ENCODE measurements at places on chromosomes 12 and 14. TPM values are rescaled to one million over a fixed set of nuclear protein-coding genes. Genes with fewer than 3 reads are reported as not detected.

- peak; percentile 67 for DNase-seq
- no peaks in the 10 kb centered on the region for H3K27me3 ChIP-seq
- peaks cover 84% of the 10 kb centered on the region for H3K36me3 ChIP-seq
- peak overlapping the region; percentile 92 for H3K4me3 ChIP-seq
Observed at GRCh38 chr12:6532927-6533652, 1.2 kb upstream of the GAPDH start.

GRCh38 chr12:50690925-50691324 lies 73.0 kb upstream of the ATF1 start:
- peaks cover 17% of the 10 kb centered on the region for H3K36me3 ChIP-seq
- H3K4me1 ChIP-seq = no peaks in the 10 kb centered on the region
- DNase-seq = no peak
- H3K27ac ChIP-seq = no peak overlapping the region

GRCh38 chr12:6606331-6607131 lies 648 bp downstream of the CHD4 start:
- H3K36me3 ChIP-seq = peaks cover 36% of the 10 kb centered on the region
- H3K27me3 ChIP-seq = no peaks in the 10 kb centered on the region
- peaks cover 52% of the 10 kb centered on the region for H3K4me1 ChIP-seq
- no peak overlapping the region for H3K4me3 ChIP-seq

Gene GLT1D1
- 0.12 TPM for total RNA-seq

DNA sequence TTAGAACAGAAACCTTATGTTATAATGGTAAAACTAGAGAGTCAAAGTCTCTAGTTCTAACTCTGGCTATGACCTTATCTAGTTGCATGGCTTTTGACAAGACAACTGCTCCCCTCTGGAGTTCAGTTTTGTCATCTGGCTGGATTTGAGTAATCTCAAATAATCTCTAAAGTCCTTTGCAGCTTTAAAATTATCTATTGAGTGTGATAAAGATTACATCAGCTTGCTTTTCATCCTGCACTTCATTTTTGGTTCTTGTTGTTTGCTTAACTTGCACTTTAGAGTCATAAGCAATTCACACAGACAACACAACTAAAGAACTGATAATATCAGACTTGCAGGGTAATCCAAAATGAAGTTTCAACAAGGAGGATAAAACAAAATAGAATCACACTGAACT lies 2.3 kb downstream of the AKAP5 start:
- H3K36me3 ChIP-seq = peaks cover 12% of the 10 kb centered on the region
- H3K27ac ChIP-seq = no peak overlapping the region
- no peak for DNase-seq
- H3K4me3 ChIP-seq = peak overlapping the region; percentile 20
- peaks cover 45% of the 10 kb centered on the region for H3K4me1 ChIP-seq
- H3K27me3 ChIP-seq = no peaks in the 10 kb centered on the region

Gene SERPINA9
- not detected for total RNA-seq

Gene SERPINA12
- total RNA-seq = not detected

- no peak for DNase-seq
- H3K4me1 ChIP-seq = no peaks in the 10 kb centered on the region
- H3K27me3 ChIP-seq = peaks cover 38% of the 10 kb centered on the region
- H3K36me3 ChIP-seq = no peaks in the 10 kb centered on the region
Observed at GRCh38 chr14:94196057-94196456, 21.9 kb downstream of the PPP4R4 start.

DNA sequence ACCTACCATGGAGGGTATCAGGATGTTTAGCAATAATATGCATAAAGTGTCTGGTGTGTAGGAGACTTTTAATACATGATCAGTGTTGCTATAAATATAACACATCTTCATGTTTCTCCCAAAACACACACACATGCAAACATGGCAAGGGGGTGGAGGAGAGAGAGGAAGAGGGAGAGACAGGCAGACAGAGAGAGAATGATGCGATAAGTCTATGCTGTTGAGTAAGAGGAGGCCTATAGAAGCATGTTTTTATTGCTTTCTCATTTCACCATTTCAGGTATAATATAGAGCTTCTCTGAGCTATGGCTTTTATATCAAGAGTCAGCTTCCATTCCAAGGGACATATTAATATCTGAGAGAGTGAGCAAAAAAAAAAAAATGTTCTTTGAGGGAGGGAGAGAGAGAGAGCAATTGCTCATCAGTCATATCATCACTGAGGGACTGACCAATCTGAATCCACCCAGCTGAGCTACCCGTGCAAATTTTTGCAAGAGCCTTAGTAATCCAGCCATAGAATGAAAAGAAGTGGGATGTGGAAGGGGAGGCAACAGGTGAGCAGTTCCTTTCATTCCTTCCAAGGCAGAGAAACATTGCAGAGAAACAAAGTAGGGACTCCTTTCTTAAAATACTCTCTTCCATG lies 54.8 kb upstream of the RASSF8 start:
- H3K27ac ChIP-seq = no peak overlapping the region
- no peaks in the 10 kb centered on the region for H3K27me3 ChIP-seq
- no peaks in the 10 kb centered on the region for H3K36me3 ChIP-seq

- peaks cover 1% of the 10 kb centered on the region for H3K36me3 ChIP-seq
- no peak for DNase-seq
- H3K4me3 ChIP-seq = no peak overlapping the region
- no peak overlapping the region for H3K27ac ChIP-seq
- no peaks in the 10 kb centered on the region for H3K27me3 ChIP-seq
Observed at GRCh38 chr12:109861689-109862314, 18.5 kb downstream of the GLTP start.

DNA sequence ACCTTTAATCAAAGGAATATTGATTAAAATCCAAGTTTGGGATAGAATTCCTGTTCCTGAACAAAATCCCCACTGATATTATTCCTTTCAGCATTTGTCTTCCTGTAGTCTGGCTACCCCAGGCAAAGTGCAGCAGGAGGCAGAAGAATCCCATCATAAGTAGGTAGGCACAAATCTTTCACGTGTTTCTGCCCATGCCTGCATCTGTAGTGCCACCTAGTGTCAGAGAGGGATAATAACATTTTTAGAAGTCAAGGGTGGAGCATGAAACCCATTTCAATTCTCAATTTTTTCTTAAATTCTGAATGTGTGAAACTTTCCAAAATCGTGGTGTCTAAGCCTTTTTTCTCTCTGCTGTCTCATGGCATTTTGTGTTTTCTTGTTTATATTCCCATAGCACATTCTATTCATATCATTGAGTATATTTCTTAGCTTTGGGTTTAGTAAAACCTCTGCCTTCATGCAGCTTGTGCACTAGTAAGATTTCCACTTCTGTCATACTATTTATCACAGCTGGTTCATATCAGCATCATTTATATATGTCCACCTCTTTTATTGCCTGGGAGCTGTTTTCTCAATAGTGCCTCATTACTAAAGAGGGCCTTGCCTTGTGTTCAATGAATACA lies 47.8 kb upstream of the RERG start:
- H3K36me3 ChIP-seq = no peaks in the 10 kb centered on the region
- H3K4me1 ChIP-seq = no peaks in the 10 kb centered on the region
- peak; percentile 49 for DNase-seq
- no peak overlapping the region for H3K27ac ChIP-seq
- no peak overlapping the region for H3K4me3 ChIP-seq
- peaks cover 3% of the 10 kb centered on the region for H3K27me3 ChIP-seq

All from activated CD8-positive, alpha-beta memory T cell treated with anti-CD3 and anti-CD28 coated beads, Interleukin-2, amount 10 ng/mL, durations not matched to agents 7 days and 5 days (primary cell).